ENCODE measurements at places on chromosomes 12 and 14.

GRCh38 chr12:34051486-34051885 is 29.2 kb downstream of the ALG10 start:
- no peak for DNase-seq

DNA sequence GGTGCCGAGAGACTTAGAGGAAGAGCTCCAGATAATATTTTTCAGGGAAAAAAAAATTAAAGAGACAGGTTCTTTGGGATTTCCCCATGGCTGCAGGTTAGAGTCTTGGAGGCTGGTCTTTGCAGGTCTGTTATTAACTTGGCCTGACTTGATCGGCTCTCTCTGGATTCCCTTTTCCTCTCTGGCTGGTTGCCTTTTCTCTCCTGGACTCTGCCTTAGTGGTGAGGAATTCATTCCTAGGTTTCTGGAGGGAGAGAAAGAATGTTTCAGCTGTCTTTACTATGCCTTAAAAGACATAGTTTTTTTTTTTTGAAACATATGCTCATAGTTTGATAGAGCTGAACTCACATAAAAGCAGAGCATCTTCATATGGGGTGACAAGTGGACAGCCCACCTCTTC is 336.3 kb downstream of the BMP4 start:
- DNase-seq, result no peak

GRCh38 chr14:104114421-104115130 is 23.8 kb upstream of the KIF26A start:
- DNase-seq, result no peak

DNA sequence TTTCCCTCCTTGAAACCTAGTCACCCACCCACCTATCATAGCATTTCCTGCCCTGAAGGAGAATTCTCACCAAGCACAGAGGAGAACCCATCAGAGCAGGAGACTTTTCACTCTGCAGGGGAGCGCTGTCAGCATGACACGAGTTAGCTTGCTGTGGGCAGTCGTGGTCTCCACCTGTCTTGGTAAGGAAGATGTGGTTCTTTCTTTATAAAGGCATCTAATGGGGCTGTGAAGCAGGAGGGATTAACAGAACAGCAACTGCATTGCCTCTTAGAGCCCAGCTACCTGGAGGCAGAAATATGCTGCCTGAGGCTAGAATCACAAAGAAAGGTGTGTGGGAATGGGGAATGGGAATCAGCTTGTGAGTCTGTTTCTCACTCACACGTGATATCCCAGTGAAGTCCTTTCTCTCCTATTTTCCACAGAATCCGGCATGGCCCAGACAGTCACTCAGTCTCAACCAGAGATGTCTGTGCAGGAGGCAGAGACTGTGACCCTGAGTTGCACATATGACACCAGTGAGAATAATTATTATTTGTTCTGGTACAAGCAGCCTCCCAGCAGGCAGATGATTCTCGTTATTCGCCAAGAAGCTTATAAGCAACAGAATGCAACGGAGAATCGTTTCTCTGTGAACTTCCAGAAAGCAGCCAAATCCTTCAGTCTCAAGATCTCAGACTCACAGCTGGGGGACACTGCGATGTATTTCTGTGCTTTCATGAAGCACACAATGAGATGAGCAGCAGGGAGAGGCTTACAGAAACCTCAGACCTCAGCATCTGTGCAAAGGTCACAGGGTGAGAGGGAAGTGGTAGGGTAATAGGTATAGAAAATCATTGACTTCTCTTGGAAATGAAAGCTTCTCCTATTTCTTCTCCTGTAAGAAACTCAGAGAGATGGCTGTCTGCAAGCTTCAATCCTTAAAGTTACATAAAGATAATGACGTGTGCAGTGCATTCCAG is 316.9 kb downstream of the DAD1 start:
- DNase-seq, result no peak

- no peak for DNase-seq
These were observed 127.2 kb downstream of the CCDC60 start for GRCh38 chr12:119461636-119462214.

DNA sequence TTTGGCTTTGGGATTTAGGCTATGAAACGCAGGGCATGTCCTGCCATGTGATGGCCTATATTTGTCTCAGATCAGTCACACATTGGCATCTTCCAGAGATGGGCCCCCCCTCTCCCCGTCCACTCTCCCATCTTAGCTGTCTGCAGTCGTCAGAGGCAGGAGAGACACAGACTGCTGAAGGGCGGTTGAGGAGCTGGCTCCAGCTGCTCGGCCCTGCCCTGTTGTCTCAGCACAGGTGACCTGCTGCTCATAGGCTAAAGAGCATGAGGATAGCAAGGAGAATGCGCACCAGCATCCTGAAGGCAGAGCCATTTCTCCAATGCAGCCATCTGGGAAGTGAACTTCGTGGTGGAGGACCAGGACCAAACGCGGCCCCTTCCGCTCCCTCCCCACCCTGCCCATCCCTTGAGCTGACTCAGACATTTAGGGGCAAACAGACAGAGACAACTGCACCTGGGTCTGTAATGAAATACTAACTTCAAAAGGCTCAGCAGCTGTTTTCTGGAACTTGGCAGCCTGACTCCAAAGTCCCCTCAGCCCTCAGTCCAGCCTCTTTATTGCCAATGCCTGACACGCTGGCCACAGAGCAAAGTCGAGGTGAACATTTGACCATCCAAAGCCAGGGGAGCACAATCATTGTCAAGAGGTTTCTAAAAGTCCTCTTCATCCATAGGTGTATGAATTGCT is 22.3 kb downstream of the FZD10 start:
- DNase-seq, result no peak

DNA sequence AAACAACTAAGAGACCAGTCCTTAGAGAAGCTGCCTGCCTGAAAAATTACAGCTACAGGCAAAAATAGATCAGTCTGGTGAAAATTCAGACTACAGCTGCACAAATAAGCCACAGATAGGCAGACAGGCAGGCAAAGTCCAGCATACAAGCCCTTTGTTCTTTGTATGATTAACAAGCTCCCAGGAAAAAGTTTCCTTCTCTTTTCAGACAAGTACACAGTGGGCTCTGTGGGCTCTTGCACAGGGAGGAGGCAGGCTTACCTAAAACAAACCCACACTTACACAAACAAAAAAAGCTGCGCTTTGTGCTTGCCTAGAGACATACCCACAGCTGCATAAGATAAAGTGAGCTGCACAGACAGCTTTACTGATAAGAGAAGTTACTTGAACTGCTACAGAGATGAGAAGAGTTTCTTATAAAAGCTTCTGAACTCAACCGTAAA is 7.7 kb downstream of the OR6C68 start:
- no peak for DNase-seq

DNA sequence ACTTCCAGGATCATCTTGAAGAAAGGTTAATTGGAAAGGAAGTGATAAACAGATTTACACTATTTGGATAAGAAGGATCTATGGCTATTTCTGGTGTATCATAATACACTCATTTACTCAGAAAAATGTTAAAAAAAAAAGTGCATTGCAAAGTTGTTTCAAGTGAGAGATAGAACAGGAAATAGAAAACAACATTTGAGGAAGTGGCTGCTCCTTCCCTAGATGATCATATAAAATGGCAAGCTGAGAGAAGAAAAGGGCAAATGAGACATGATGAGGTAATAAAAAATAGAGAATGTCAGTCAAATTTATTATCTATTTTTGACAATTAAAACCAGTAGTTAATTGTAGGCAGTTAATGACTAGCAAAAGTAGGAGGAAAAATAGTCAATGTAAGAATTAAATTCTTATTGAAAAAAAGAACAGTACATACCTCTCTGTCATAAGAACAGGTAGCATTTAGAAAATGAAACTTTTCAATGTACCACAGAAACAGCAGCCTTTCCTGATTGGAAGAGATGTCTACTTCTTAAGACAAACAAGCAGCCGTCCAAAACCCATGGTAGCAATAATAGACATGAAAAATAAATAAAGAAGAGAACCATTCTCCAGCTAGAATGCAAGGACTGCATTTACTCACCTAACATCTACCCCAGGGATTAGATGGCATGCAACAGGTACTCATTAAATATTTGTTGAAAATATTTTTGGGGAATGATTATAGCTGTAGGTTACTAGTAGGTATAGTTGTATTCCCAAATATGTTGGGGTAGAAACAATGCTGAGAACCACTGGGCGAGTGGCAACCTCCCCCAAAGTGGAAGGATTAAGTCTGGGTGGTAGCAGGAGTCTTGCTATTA is 63.9 kb upstream of the GRIP1 start:
- DNase-seq, result no peak

DNA sequence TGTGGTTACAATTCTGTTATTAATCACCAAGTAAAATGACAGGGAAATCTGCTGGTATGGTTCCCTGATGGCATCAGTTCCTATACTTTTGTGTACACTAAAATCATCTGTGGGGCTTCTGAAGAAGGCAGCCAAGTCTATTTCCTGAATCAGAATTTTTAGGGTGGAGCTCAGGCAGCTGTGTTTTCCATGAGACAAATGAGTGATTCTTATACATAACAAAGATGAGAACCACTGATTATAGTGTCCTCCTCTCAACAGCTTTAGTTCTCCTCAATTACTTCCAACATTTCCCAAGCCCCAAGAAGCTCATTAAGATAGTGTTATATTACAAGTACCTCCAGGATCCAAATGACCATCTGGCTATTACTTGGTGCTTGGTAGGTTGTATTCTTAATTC is 64.5 kb upstream of the USP44 start:
- DNase-seq, result no peak

DNA sequence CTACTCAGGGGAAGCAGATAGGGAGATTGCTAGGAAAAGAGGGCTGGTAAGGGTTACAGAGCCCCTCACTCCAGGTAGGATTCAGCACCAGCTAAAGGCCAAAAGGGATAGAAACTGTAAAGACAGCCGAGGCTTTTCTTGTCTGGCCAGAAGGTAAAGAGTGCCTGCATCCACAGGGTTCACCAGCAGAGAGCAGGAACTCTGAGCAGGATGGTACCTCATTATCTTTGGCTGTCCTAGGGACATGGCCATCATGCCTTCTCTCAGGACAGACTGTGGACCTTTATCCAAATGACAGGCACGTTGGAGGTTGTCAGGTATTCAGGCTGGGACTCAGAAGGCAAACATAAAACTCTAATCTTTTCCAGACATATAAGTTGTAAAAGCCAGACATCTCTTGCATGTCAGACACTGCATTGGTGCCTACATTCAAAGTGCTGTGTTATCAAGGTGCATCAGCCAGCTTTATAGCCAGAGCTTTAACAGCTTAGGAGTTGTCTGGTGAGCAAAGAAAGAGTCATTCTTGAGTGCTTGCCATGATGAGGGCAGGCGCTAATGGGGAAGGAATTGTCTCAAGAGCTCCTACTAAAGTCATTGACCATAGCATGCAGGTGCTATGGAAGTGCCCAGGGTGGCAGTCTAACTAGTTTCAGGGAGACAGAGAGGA is 89.5 kb downstream of the PELI2 start:
- DNase-seq, result no peak

DNA sequence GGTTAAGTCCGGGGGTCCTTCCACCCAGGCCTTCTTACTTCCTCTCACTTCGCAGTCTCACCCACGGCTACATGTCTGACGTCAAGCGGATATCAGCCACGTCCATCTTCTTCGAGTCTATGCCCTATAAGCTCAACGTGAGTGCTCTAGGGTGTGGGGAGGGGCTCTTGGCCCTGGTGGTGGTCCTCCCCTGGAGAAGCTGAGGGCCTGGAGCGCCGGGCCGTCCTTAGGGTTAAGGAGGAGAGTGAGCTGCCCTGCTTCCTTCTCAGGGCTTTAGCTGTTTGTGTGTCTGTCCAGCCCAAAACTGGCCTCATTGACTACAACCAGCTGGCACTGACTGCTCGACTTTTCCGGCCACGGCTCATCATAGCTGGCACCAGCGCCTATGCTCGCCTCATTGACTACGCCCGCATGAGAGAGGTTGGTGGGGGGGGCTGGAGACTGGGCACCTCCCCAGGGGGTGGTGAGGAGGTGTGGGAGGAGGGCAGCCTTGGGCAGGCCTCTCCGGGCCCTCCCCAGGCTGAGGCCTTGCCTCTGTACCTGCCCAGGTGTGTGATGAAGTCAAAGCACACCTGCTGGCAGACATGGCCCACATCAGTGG is 2.7 kb downstream of the SHMT2 start:
- DNase-seq, result no peak

DNA sequence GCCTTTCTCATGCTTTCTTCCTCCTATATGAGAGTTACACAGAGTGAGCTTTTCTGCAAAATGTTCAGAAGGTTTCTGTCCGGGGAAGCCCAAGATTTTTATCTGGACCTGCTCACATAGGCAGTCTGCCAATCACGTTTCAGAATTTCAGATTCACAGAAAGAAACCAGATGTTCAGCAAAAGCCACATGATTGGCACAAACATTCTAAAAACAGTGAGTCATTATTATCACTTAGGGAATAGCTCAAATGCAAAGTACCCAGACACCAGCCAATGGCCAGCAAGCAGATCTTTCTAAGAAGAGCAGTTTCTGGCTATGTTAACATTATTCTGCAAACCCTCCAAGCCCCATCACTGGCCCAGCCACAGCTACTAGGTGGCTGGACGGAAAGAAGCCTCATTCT is 1558.5 kb upstream of the TMEM132C start:
- no peak for DNase-seq

- DNase-seq, result no peak
These were observed 7.0 kb downstream of the RTL1 start for GRCh38 chr14:100896369-100897060.

DNA sequence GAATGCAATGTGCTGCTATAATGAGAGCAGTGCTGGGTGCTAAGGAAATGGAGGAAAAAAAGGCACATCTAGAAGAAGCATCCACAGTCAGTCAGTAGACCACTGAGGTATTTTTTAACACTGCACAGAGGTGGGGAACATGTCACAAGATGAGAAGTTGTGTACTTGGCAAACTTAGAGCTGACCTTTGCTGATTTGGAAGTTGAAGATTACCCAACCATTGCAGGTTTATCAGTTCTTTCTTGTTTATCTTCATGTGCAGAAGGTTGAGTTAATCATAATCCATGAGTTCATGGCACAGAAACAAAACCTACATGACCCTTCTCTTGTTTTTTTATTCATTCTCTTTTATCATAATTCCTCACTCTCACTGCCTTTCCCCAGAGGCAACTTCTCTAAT is 3.2 kb upstream of the PAH start:
- no peak for DNase-seq

GRCh38 chr12:2347137-2347843 is 294.5 kb downstream of the CACNA1C start:
- no peak for DNase-seq

GRCh38 chr14:72663076-72663487 is 230.8 kb downstream of the DPF3 start:
- no peak for DNase-seq

DNA sequence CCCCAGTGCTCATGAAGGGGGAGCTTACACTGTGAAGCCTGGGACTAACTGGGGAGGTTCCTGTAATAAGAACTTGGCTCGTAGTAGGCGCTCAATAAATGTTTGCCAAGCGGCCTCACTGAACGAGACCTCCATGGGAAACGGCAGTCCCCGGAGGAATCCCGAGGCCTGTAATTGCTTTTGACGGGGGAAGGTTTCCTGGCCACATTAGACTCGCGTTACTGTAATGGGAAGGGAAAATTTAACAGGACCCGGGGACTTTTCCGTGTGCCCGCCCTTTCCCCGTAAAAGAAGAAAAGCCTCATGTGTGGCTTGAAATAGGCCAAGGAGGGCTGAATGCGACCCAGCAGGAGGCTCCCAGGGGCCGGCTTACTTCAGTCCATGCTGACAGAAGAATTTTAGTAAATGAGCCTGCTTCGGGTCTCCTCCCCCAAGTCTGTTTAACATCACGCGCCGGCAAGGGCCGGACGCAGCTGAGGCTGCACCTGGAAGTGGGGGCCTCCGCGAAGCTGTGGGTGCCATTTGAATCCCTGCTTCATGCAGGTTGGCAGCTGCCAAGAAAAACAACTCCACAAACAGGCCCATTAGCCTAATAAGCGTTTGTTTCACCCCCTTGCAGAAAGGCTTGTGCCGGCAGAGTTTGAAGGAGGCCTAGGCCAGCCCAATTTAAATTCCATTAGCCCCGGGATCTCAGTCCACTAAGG is 39.8 kb upstream of the PWP1 start:
- DNase-seq, result peak; percentile 69

- no peak for DNase-seq
These were observed 1.9 kb upstream of the PRKAG1 start for GRCh38 chr12:49020441-49020840.

All from NCI-H774 (cell line).